ENCODE measurements at places on chromosomes 16 and 17. TPM values are rescaled to one million over a fixed set of nuclear protein-coding genes. Genes with fewer than 3 reads are reported as not detected.

KRT33B gene
- 0.17 TPM for total RNA-seq

TMC7 gene
- 0.75 TPM for total RNA-seq

CACNG3 gene
- not detected for total RNA-seq

MYCBPAP gene
- 0.14 TPM for total RNA-seq

DUSP3 gene
- 122 TPM for total RNA-seq

KRTAP4-2 gene
- not detected for total RNA-seq

KRTAP9-4 gene
- not detected for total RNA-seq

ASGR2 gene
- not detected for total RNA-seq

ATF7IP2 gene
- total RNA-seq: 4.6 TPM

PRR29 gene
- 0.55 TPM for total RNA-seq

All from kidney epithelial cell (primary cell).